ENCODE measurements at places on chromosomes 7 and 10.
A peak's percentile ranks its signal among the peaks of the same experiment; 100 is the strongest.

GRCh38 chr7:96708872-96709271, 774 bp downstream of the SEM1 start:
- DNase-seq = no peak
- peak overlapping the region; percentile 92 for H3K27ac ChIP-seq
- H3K4me3 ChIP-seq = peak overlapping the region; percentile 68
- no peaks in the 10 kb centered on the region for H3K36me3 ChIP-seq
- no peaks in the 10 kb centered on the region for H3K27me3 ChIP-seq

DNA sequence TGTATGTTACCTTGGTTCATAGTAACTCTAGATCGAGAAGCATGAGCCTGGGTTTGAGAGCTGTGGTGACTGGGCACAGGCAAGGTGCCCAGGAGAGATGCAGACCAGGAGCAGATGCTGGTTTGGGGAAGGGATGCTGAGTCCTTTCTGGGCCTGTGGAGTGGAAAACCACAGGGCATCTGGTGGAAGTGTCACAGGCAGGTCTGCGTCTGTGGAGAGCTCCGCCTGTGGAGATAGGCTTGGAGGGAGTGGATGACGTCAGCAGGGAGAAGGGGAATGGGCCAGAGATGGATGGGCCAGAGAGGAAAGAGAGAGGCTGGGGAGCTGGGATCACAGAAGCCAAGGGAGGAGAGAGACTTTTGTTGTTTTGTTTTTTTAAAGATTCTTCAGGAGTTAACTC, 14.8 kb downstream of the CYP26A1 start:
- no peaks in the 10 kb centered on the region for H3K36me3 ChIP-seq
- no peak for DNase-seq
- H3K4me1 ChIP-seq = no peaks in the 10 kb centered on the region
- no peak overlapping the region for H3K4me3 ChIP-seq
- no peaks in the 10 kb centered on the region for H3K27me3 ChIP-seq
- H3K27ac ChIP-seq = no peak overlapping the region

- no peak overlapping the region for H3K27ac ChIP-seq
- no peaks in the 10 kb centered on the region for H3K27me3 ChIP-seq
- no peak overlapping the region for H3K4me3 ChIP-seq
- H3K4me1 ChIP-seq = no peaks in the 10 kb centered on the region
- no peaks in the 10 kb centered on the region for H3K36me3 ChIP-seq
Measured at GRCh38 chr7:41745451-41745850, 42.6 kb upstream of the INHBA start.

GRCh38 chr10:86372784-86373239, 6.2 kb upstream of the GRID1 start:
- no peak overlapping the region for H3K4me3 ChIP-seq
- DNase-seq = no peak
- H3K27ac ChIP-seq = no peak overlapping the region
- peaks cover 54% of the 10 kb centered on the region for H3K27me3 ChIP-seq
- H3K4me1 ChIP-seq = no peaks in the 10 kb centered on the region

DNA sequence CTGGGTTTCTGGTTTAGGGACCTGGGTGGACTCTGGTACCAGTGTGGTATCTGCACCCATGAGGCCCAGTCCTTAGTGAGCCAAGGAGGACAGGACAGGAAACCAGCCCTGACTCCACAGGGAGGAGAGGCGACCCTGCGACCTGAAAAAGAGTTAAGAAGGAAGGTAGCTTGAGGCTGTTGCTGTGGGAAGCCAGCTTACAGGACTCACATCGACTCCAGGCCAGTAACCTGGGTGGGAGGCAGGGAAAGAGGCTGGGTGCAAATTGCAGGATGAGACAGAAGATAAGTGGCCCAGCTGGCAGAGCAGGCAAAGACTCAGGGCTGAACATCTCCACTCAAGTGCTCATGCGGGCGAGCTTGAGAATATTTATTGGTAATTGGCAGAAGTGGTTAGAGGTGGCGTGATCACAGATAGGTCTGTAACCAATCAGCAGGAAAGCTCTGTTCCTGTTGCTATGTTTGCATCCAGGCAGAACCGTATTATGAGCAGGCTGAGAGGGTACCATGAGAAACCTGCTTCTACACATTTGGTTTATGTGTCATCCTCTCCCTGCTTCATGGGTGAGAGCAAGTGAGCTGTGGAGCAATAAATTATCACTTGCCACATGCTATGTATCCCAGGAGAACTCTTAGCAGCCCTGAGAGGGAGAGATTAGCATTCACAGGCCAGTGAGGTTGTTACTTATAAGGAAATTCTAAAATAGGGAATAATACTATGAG, 11.0 kb downstream of the TLL2 start:
- no peak overlapping the region for H3K27ac ChIP-seq
- DNase-seq = no peak
- no peak overlapping the region for H3K4me3 ChIP-seq
- no peaks in the 10 kb centered on the region for H3K4me1 ChIP-seq

DNA sequence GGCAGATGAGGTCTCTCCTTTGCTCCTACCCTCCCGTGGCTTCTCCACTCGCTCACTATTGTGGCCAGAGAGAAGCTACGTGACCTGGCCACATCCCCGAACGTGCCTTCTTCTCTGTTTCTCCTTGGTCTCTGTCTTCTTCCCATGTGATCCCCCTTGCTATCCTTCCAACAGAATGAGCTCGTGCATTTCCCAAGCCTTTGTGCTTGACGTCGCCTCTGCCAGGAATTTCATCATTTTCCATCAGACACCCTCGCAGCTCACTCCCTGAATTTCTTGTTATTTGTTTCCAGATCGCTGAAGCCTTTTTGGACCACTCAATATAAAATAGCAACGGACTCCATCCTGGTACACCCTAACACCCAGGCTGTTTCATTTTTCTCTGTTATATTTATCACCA, 13.8 kb upstream of the INHBA start:
- no peaks in the 10 kb centered on the region for H3K36me3 ChIP-seq
- no peaks in the 10 kb centered on the region for H3K27me3 ChIP-seq
- no peak for DNase-seq
- H3K27ac ChIP-seq = no peak overlapping the region
- H3K4me3 ChIP-seq = no peak overlapping the region
- no peaks in the 10 kb centered on the region for H3K4me1 ChIP-seq

DNA sequence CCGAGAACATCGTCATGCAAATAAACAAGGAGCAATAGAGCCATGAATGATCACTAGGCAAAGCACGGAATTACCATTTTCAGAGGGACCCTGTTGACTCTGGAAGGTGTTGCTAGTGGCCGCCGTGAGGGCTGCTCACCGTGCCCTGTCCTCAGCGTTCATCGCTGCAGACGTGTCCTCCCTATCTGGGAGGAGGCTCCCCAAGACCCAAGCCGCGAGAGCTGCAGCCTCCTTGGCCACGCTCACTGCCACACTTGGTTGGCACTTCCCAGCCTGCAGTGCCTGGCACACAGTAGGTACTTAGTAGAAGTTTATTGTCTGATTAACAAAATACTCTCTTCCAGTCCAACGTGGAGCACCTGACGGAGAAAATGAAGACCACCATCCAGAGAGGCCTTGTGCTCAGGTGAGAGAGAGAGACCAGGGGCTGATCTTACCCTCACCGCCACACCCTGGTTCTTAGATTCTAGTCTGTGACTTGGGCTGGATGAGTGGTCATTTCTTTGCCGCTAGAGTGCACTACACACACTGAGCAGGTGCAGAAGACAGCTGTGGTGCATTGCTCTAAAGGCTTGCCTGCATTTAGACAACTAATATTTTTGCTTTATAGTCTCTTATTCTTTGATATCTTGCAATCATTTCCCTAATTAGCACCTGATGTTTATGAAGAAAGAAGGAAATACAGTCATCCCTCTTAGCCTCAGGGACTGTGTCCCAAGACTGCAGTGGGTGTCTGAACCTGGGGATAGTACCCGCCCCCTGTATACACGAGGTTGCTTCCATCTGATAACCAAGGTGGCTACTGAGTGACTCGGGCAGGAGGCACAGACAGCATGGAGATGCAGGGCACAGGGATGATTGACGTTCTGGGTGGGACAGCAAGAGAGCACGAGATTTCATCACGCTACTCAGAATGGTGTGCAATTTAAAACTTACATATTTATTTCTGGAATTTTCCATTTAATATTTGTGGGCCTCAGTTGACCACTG, 40.3 kb downstream of the PITRM1 start:
- no peak overlapping the region for H3K27ac ChIP-seq
- H3K4me3 ChIP-seq = no peak overlapping the region
- peaks cover under 1% of the 10 kb centered on the region for H3K4me1 ChIP-seq
- H3K36me3 ChIP-seq = no peaks in the 10 kb centered on the region

DNA sequence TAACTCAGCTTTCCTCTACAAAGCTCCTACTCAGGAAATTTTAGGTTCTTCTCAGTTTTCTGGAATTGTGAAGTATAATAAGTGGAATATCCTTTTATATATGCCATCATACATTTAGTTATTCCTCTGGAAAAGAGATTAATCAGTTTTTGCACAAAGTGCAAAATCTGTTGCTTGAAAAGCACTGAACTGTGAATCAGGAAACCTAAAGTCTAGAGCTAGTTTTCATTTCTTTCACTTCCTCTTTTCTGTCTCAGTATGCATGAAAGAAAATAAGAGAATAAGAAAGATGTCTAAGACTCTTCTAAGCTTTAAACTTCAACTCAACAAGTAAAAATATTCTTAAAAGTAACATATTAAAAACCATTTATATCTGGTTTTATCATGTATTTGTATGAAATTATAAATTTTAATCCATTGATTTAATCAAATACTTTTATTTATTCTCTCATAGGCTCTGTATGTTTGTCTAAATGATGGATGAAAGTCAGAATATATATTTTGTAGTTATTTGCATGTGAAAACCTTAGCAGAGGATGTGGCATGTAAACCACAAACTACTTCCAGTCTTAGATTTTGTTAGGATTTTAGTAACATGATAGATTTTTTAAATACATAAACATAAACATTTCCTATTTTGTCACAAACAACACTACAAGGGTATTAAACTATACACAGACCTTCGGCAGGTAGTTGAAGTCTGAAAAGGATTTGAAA, 1073.0 kb downstream of the XPNPEP1 start:
- no peak overlapping the region for H3K27ac ChIP-seq
- H3K4me1 ChIP-seq = no peaks in the 10 kb centered on the region
- DNase-seq = no peak
- no peaks in the 10 kb centered on the region for H3K27me3 ChIP-seq
- H3K4me3 ChIP-seq = no peak overlapping the region

GRCh38 chr10:51767103-51767763, 67.8 kb upstream of the CSTF2T start:
- H3K4me1 ChIP-seq = no peaks in the 10 kb centered on the region
- no peak overlapping the region for H3K4me3 ChIP-seq
- no peak overlapping the region for H3K27ac ChIP-seq
- H3K36me3 ChIP-seq = no peaks in the 10 kb centered on the region
- no peak for DNase-seq

- no peak overlapping the region for H3K4me3 ChIP-seq
- peak overlapping the region; percentile 42 for H3K27ac ChIP-seq
- no peaks in the 10 kb centered on the region for H3K27me3 ChIP-seq
Measured at GRCh38 chr10:122033224-122033926, 44.4 kb downstream of the TACC2 start.

- no peaks in the 10 kb centered on the region for H3K36me3 ChIP-seq
- no peaks in the 10 kb centered on the region for H3K27me3 ChIP-seq
- DNase-seq = no peak
- H3K27ac ChIP-seq = no peak overlapping the region
Measured at GRCh38 chr10:49827297-49827696, 65.2 kb upstream of the OGDHL start.

GRCh38 chr10:33306126-33306525, 28.3 kb downstream of the NRP1 start:
- H3K27ac ChIP-seq = peak overlapping the region; percentile 63
- no peaks in the 10 kb centered on the region for H3K27me3 ChIP-seq
- H3K4me3 ChIP-seq = no peak overlapping the region
- H3K36me3 ChIP-seq = no peaks in the 10 kb centered on the region
- DNase-seq = no peak

GRCh38 chr7:31004393-31004792, 40.6 kb downstream of the GHRHR start:
- no peak for DNase-seq
- peaks cover 14% of the 10 kb centered on the region for H3K27me3 ChIP-seq
- H3K27ac ChIP-seq = no peak overlapping the region
- H3K4me3 ChIP-seq = no peak overlapping the region
- no peaks in the 10 kb centered on the region for H3K4me1 ChIP-seq

GRCh38 chr7:105721571-105722104, 140.3 kb upstream of the EFCAB10 start:
- no peak overlapping the region for H3K27ac ChIP-seq
- no peaks in the 10 kb centered on the region for H3K27me3 ChIP-seq
- no peaks in the 10 kb centered on the region for H3K36me3 ChIP-seq

- H3K4me1 ChIP-seq = peaks cover 10% of the 10 kb centered on the region
- H3K27ac ChIP-seq = peak overlapping the region; percentile 34
- DNase-seq = no peak
- H3K36me3 ChIP-seq = no peaks in the 10 kb centered on the region
- no peak overlapping the region for H3K4me3 ChIP-seq
- H3K27me3 ChIP-seq = no peaks in the 10 kb centered on the region
Measured at GRCh38 chr10:12749760-12750478, 251.6 kb downstream of the CCDC3 start.

GRCh38 chr10:45422207-45422865, 48.3 kb downstream of the ALOX5 start:
- no peaks in the 10 kb centered on the region for H3K36me3 ChIP-seq
- H3K4me3 ChIP-seq = no peak overlapping the region
- H3K27me3 ChIP-seq = no peaks in the 10 kb centered on the region
- DNase-seq = no peak
- H3K27ac ChIP-seq = no peak overlapping the region
- H3K4me1 ChIP-seq = peaks cover 13% of the 10 kb centered on the region

DNA sequence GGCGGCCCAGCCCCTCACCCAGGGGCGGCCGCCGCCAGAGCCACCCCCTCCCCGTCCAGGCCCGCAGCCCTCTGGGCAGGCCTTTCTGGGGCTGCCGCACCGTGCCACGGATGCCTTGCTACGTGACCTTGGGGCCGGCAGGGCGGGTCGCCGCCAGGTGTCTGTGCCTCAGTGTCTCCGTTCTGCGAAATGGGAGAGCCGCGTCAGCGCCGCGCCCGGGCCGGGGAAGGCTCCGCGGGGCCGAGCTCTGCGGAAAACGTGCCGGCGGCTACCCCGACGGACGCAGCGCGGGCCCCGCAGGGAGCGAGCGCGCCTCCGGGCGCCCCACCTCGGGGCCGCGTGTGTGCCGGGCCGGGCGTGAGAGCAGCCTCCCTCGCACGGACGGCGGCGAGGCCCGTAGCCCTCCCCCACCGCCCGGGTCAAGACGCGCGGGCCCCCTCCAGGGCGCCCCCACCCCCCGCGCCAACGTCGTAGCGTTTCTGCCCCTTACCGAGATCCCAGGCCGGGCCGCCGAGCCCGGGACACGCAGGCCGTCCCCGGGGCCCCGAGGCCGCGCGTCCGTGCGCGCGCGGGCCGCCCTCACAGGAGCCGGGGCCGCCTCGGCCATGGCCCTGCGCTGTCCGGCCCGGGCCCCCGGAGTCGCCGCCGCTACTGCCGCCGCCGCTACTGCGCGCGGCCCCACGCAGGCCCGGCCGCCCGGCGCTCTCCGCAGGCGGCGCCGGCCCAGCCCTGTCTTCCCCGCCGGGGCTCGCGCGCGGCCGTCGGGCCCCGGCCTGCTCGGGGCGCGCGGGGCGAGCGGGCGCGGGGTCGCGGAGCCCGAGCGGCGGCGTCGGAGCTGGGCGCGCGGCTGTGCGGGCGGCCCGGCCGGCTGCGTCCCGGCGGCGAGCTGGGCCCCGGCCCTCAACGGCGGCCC, 1.1 kb downstream of the ZNF777 start:
- H3K27me3 ChIP-seq = no peaks in the 10 kb centered on the region
- H3K27ac ChIP-seq = no peak overlapping the region
- H3K36me3 ChIP-seq = no peaks in the 10 kb centered on the region
- H3K4me1 ChIP-seq = peaks cover 10% of the 10 kb centered on the region

- H3K27me3 ChIP-seq = no peaks in the 10 kb centered on the region
- H3K36me3 ChIP-seq = no peaks in the 10 kb centered on the region
- H3K4me3 ChIP-seq = no peak overlapping the region
Measured at GRCh38 chr7:157444011-157444842, 107.4 kb downstream of the DNAJB6 start.
